ENCODE measurements at places on chromosomes 2 and 18. TPM values are rescaled to one million over a fixed set of nuclear protein-coding genes. Genes with fewer than 3 reads are reported as not detected.

GRCh38 chr2:217077831-217078407 is 218.1 kb upstream of the TNP1 start:
- no peak overlapping the region for H3K4me3 ChIP-seq
- H3K27me3 ChIP-seq, result no peaks in the 10 kb centered on the region
- H3K36me3 ChIP-seq, result no peaks in the 10 kb centered on the region
- H3K27ac ChIP-seq, result no peak overlapping the region
- no peaks in the 10 kb centered on the region for H3K4me1 ChIP-seq

- no peaks in the 10 kb centered on the region for H3K27me3 ChIP-seq
- peaks cover 15% of the 10 kb centered on the region for H3K4me1 ChIP-seq
- DNase-seq, result peak; percentile 28
- H3K36me3 ChIP-seq, result no peaks in the 10 kb centered on the region
- H3K27ac ChIP-seq, result peak overlapping the region; percentile 32
- H3K4me3 ChIP-seq, result no peak overlapping the region
Measured at GRCh38 chr18:44732599-44732998, 51.9 kb downstream of the SETBP1 start.

- H3K4me3 ChIP-seq, result no peak overlapping the region
- H3K27ac ChIP-seq, result no peak overlapping the region
- DNase-seq, result no peak
- peaks cover 2% of the 10 kb centered on the region for H3K4me1 ChIP-seq
- H3K36me3 ChIP-seq, result no peaks in the 10 kb centered on the region
Measured at GRCh38 chr2:98484652-98485452, 40.2 kb downstream of the INPP4A start.

- no peak overlapping the region for H3K27ac ChIP-seq
- no peaks in the 10 kb centered on the region for H3K27me3 ChIP-seq
Measured at GRCh38 chr18:12318334-12318697, 10.3 kb downstream of the TUBB6 start.

DNA sequence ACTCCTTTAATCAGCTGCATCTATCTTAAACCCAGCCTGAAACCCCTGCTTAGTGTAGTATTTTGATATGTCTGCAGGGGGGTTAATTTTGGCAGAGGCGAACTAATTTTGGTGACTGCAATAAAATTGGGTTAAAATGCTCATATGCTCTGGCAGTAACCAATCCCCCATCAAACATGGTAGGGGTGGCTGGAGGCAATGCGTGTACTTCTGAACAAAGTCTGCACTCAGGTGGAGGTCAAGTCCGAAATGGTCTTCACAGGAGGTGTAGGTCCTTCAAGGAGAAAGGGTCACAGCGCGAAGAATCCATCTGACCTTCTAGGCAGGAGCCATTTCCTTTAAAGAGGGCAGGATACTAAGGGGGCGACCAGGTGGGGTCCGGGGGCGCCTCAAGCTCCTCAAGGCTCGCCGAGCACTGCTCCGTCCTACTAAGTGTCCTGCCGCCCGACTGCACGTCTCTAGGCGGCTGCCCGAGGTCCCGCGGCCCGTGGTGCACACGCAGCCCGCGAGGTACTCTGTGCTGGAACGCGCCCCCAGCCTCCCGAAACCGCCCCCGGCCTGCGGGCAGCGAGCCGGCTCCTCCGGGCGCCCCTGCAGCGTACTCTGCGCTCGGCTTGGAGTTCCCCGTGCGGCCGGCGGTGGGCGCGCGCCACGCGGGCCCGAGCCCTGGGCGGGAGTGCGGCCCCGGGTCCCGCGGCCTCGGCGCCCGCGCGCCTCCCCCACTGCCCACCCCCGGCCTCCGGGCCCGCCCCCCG is 1.7 kb upstream of the LDLRAD4 start:
- H3K27me3 ChIP-seq, result no peaks in the 10 kb centered on the region
- peaks cover 13% of the 10 kb centered on the region for H3K4me1 ChIP-seq
- no peak for DNase-seq
- H3K36me3 ChIP-seq, result no peaks in the 10 kb centered on the region

Gene HRH4
- total RNA-seq, result not detected

Gene MARCHF4
- total RNA-seq, result not detected

Gene DQX1
- total RNA-seq, result not detected

Gene DNMT3A
- total RNA-seq, result 8.7 TPM
